ENCODE measurements at places on chromosomes 7 and 10.

GRCh38 chr10:70664702-70665195 lies 7.6 kb upstream of the ADAMTS14 start:
- peak; percentile 88 for DNase-seq

DNA sequence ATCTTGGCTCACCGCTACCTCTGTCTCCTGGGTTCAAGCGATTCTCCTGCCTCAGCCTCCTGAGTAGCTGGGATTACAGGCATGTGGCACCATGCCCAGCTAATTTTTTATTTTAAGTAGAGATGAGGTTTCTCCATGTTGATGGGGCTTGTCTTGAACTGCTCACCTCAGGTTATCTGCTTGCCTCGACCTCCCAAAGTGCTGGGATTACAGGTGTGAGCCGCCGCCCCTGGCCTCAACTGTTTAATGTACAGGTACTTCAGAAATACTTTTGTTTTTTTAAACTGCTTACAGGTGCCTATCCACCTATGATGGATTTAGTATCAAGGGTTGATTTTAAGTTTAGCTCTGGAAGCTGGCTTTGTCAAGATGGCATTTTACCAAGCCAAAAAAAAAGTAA lies 55.6 kb downstream of the CDC123 start:
- DNase-seq, result no peak

GRCh38 chr7:127986581-127987521 lies 44.4 kb downstream of the LRRC4 start:
- no peak for DNase-seq

GRCh38 chr10:114022766-114023597 lies 20.7 kb upstream of the ADRB1 start:
- DNase-seq, result no peak

GRCh38 chr10:753530-753929 lies 64.1 kb upstream of the DIP2C start:
- no peak for DNase-seq

GRCh38 chr10:90923111-90923731 lies 2.3 kb upstream of the ANKRD1 start:
- no peak for DNase-seq

GRCh38 chr10:18294633-18295032 lies 154.4 kb downstream of the CACNB2 start:
- no peak for DNase-seq

GRCh38 chr10:122102146-122102868 lies 113.3 kb downstream of the TACC2 start:
- DNase-seq, result no peak

- DNase-seq, result no peak
Observed at GRCh38 chr7:158495786-158496185, 91.8 kb downstream of the PTPRN2 start.

GRCh38 chr7:8627325-8627724 lies 193.9 kb downstream of the NXPH1 start:
- DNase-seq, result no peak

- no peak for DNase-seq
Observed at GRCh38 chr10:114995468-114996247, 57.7 kb downstream of the TRUB1 start.

GRCh38 chr7:145497911-145498525 lies 618.6 kb upstream of the CNTNAP2 start:
- no peak for DNase-seq

DNA sequence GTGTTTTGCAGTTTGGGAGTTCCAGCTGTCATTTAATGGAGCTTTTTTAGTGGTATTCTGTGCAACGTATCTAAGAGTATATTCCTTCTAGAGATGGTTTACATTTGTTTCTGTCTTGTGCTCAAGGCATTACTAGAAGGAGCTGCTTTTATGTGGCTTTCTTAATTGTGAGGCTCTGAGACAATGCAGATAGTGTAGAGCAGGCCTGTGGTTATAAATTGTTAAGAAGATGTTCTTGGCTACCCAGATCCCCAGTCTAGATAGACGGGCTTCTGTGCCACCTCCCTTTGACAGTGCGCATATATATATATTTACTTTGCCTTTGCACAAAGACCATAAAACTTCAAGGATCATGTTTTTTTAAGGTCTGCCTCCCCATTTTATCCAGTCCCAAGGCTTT lies 160.8 kb upstream of the PODXL start:
- no peak for DNase-seq

DNA sequence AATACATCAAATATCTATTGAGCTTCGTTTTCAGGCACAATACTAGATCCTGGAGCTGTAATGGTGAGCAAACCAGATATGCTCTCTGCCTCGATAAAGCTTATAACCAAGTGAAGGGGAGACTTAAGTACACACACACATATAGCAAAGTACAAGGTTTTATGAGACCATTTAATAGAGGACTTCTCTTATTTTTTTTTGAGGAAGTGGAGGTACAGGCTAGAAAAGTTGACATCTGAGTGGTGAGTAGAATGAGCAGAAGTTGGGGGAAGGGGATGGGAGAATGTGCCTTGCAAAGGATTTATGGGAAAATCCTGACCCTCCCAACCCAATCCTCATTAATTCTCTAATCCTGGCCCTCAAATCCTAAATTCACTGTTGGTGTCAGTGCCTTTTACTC lies 7.7 kb downstream of the CCDC136 start:
- DNase-seq, result no peak

GRCh38 chr7:117875566-117875965 lies 2.3 kb upstream of the CTTNBP2 start:
- no peak for DNase-seq

DNA sequence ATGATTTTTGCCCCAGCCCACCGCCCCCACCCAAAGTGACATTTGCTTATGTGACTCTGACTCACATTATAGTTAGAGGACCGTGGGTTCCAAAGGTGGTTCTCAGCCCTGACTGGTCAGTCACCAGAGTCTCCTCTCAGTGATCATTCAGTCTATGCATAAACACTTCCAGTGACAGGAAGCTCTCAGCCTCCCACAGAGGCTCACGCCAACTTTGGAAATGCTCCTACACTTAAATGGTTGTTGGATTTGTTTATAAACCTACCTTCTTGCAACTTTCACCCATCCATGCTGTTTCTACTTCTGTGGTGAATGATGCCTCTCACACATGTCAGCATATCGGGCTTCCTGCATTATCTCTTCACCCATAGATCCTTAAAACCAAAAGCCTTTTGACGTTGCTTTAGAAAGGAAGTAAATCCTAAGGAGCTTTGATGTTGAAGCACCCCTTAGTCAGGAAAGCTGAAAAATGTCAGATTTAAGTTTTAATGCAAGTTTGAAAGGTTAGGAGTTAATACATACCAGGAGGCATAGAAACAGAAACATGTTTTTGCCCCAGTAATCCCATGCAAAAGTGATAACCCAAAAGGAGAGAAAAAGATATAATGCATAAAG lies 46.5 kb upstream of the FGL2 start:
- no peak for DNase-seq

- DNase-seq, result no peak
Observed at GRCh38 chr7:17822547-17823173, 117.6 kb downstream of the SNX13 start.

- DNase-seq, result no peak
Observed at GRCh38 chr10:111129363-111129762, 52.5 kb downstream of the ADRA2A start.

GRCh38 chr10:22477334-22478287 lies 132.3 kb downstream of the SPAG6 start:
- DNase-seq, result no peak

DNA sequence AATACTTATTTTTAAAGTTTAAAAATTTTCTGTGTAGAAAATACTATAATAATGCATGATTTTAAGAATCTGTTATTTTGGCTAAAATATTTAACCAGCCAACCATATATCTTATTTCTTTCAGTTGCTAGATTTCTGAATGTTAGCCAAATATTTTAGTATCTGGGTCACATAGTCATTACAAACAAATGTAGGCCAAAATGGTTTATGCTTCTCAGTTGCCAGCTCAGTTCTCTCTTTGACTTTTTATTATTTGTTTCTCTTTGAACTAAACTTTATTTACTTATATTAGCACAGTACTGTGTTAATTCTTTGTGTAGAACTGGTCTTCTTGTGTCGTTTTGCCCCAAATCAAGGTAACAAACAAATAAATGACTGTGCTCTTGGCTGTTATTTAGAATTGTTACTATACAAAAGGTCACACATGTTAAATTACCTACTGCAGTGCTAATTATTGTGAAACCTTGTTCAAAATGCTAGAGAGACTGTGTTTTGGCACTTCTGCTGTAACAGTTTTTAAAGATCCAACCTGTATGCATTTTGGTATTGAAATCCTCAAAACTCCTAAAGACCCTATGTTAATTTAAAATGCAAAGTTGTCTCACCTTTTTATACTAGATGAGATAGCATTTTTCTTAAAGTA lies 39.8 kb downstream of the ZEB1 start:
- DNase-seq, result no peak

DNA sequence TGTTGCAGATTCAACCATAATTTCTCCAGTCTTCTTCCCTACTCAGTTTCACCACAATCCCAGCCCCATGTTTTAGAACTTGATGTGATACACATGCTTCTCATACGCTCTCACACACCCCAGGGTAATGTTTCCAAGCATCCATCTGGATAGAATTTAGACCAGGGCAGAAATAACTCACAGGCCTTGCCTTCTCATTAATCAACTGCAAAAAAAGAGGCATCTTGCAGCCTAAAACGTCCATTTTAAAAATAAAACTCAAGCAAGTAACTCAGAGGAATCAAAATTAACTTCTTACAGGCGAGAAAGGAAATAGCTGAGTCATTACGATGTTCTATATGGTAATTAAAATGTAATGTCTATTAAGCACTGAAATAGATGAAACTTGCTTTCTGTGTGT lies 127.2 kb upstream of the RSU1 start:
- DNase-seq, result no peak

- no peak for DNase-seq
Observed at GRCh38 chr10:79407423-79407796, 38.0 kb downstream of the ZCCHC24 start.

DNA sequence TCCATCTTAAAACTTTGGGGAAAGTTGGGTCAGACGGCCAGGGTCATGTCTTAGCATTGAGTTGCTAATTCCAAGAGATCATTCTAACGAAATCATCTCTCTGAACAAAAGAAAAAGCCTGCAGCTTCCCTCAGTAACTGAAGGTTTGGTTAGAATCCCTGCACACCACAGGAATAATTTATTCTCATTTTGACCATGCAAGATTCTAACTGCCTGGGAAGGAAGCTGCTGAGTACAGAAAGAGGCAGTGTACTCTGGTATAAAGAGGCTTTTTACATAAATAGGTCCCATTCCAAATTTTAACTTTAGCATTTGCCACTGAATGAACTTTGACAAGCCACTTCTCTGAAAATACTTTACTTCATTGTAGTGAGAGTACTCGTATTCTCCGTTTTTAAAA lies 76.9 kb upstream of the RSBN1L start:
- DNase-seq, result no peak

- DNase-seq, result no peak
Observed at GRCh38 chr7:39541511-39541910, 24.7 kb upstream of the YAE1 start.

GRCh38 chr10:30435073-30435422 lies 1.1 kb downstream of the MAP3K8 start:
- DNase-seq, result no peak

DNA sequence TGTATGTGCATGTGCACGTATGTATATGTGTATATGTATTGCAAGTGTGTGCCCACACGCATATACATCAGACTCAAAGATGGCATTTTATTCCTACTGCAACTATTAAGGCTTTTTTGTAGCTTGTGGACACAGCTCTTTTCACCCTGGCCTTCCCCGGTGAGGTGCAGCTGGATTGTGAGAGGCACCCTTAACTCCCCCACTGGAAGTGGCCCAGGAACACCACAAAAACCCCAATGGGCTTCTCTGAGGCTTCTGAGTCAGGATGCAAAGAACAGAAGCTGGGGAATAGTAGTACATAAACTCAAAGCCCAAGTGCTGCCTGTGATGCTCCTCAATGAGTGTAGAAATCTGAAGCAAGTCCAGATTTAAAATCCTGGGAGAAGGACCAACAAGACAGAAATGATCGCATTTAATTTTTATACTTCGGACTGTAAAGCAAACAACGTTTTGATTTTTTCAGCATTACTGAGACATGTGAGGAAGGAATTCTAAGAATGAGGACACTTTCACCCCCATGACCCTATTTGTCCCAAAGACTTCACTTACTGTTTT lies 369.2 kb upstream of the MGMT start:
- DNase-seq, result no peak

DNA sequence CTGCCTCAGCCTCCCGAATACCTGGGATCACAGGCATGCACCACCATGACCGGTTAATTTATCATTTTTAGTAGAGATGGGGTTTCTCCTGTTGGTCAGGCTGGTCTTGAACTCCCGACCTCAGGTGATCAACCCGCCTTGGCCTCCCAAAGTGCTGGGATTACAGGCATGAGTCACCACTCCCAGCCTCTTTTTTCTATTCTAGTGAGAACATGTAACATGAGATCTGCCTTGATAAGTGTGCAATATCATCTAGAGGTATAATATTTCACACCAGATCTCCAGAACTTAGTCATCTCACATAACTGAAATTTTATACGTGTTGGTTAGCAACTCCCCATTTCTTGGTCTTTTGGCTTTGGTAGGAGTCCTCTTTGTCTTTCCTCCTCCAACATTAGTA lies 656.9 kb downstream of the CNTNAP2 start:
- DNase-seq, result no peak

DNA sequence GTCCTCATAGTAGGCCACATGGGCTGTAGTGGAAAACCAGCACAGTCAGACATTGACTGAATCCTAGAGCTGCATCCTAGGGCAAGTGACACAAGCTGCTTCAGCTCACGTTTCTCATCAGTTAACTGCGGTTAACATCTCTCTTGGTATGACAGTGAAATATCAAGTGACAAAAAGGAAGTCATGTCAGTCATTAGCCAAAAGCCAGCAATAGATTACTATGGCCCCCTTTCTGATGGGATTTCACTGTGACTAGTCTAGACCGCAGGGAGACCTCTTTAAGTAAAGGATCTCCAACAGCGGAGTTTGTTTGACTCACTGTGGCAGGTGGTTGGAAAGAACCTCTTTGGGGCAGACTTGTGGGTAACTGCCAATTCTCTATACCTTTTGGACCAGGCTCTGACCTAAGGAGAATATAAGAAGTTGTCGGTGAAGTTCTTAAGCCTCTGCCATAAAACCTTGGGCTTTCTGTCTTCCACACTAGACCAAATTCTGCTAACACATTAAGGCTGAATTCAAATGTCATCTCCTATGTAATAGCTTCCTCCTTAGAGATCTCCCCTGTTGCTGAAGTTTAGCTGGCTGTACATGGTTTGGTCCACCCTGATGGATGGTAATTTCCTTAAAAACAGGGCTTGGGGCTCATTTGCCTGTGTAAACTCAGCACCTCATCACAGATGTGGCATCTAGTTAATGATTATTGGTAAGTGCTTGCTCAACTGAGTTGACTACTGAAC lies 115.3 kb downstream of the SGMS1 start:
- no peak for DNase-seq

GRCh38 chr7:5143935-5144903 lies 45.8 kb upstream of the WIPI2 start:
- no peak for DNase-seq

- DNase-seq, result no peak
Observed at GRCh38 chr10:807163-807957, 117.9 kb upstream of the DIP2C start.

DNA sequence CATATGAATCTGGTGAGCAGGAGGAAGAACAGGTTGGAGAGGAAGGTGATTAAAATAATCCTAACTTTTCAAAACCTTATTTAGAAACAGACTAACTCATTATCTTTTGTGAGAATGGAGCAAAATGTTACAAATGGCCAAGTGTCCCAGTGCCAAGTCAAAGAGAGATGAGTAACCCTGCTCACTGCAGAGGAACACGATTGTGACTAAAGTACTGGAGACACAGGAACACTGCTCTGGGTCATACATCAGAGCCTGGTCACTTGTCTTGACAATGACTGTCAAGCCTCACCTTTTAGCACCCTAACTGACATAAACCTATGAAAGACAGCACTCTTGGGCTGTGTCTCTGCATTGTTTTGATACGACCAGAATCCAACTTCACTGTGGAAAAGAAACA lies 108.8 kb downstream of the SGMS1 start:
- no peak for DNase-seq

Measured in brain pericyte (primary cell).